ENCODE measurements at places on chromosomes 7 and 10.

DNA sequence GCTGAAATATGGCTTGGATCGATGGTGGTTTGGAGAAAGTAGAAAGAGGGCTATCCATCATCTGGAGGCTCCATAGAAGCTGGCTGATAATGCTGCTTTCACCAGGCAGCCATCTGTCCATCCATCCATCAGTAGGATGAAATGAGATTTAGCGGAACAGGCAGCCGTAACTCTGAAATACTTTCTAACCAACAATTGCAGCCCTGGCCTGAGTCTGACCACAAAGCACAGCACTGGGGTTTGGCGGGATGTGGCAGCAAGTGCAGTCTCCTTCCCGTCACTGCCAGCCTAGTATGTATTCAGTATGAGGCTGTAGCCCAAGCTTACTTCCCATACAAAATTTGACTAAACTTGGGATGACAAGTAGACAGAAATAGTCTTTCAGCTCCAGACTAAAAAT lies 38.0 kb downstream of the R3HCC1L start:
- DNase-seq: no peak

DNA sequence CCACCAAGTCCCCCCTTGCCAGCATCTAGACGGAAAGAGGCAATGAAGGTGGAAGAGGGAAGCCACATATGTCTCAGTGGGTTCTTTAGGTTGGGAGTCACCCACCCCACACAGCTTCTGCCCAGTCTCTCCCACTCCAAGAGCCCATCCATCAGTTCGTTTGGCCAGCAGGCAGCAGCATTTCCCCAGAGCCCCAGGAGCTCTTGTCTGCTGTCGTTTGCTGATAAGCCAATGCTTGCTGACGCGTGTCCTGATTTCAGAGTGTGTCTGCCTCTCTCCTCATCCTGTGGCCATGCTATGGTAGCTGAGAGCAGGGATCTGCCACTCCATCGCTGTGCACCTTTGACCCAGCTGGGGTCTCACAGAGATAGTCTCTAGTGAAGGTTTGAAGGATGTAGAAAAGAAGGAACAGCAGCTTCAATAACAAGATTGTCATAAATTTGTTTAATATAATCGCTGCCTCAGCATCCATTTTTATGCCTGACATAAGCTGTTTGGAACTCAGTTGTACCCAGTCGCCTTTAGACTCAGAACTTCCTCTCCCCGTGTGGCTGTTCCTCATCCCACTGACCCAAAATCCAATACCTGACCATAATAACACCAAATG lies 39.4 kb upstream of the GDF10 start:
- DNase-seq: no peak

DNA sequence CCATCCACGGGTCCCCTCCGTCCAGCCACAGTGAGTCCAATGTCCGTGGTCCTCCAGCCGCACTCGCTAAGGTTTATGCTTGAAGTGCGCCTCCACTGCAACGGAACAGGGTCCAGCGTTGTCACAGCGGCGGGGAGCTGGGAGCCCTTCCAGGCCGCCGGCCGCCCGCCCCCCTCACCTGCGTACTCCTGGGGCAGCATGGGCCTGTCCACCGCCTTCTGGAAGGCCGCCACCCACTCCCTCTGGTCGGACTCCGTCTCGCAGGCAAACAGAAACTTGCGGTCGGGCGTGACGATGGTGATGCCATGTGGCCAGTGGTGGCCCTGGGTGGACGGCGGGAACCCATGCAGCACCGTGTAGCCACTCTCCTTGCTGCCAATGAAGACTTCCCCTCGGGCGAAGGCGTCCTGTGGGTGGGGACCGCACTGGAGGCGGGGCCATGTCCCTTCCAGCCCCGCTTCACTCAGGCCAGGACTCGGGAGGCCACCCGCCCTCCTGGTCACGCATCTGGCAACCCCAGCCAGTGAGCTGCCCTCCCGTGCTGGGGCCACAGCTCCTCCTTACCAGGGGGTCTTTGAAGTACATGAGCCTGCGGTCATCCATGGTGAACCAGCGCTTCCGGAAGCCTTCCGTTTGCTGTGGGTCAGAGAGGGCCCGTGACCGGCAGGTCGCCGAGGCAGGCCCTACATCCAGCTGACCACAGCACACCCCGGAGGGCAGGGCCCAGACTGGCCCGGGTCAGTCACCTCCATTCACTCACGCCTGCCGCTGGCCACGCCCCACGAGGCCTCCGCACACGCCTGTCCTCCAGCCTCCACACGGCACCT lies 22.7 kb downstream of the GET4 start:
- DNase-seq: no peak

DNA sequence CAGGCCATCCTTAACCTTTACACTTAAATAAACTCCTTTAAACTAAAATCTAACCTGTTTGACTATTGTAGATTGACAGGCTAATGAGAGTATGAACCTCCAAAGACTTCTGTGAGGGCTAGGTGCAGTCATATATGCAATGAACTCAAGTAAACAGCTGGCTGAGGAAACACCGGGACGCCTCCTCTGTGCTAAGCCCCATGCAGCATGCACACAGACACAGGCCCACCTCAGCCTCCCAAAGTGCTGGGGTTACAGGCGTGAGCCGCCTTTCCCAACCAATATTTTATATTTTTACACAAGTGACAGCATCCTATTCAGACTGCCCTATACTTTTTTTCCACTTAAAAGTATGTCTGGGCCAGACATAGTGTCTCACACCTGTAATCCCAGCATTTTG lies 1.5 kb upstream of the FXYD4 start:
- DNase-seq: no peak

GRCh38 chr7:835485-836401 lies 3.5 kb downstream of the SUN1 start:
- DNase-seq: no peak

GRCh38 chr10:83673316-83673715 lies 466.0 kb upstream of the GHITM start:
- no peak for DNase-seq

DNA sequence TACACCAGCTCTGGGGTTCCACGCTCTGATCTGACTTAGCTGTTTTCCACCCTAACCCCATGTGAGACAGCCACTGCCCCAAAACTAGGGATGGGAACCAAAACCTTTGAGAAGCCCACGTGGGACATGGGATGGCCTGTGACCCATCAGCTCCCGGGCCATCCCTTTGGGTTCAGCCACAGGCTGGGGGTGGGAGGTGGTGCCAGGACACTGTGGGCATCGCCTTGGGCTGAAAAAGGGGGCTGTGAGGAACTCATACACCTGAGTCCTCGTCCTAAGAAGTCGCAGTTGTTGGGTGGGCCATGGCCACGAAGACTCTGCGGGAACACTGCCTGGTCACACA lies 379.1 kb downstream of the DNAJB6 start:
- DNase-seq: no peak

DNA sequence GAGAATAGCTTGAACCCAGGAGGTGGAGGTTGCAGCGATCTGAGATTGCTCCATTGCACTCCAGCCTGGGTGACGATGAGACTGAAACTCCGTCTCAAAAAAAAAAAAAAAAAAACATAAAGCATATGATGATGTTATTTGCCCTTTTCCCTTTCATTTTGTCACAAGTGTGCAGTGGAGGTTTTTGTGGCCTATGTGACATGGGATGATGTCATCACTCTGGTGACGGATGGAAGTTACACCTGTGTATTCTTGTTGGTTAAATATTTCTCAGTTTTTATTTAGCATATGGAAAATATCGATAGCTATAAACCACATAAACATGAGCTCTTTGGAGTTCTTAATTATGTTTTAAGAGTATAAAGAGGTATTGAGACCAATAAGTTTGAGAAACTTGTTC lies 71.8 kb upstream of the EMX2 start:
- DNase-seq: no peak

GRCh38 chr7:132075515-132075914 lies 500.8 kb downstream of the PLXNA4 start:
- no peak for DNase-seq

- DNase-seq: no peak
These were observed 752 bp upstream of the CAMK2G start for GRCh38 chr10:73875139-73875475.

DNA sequence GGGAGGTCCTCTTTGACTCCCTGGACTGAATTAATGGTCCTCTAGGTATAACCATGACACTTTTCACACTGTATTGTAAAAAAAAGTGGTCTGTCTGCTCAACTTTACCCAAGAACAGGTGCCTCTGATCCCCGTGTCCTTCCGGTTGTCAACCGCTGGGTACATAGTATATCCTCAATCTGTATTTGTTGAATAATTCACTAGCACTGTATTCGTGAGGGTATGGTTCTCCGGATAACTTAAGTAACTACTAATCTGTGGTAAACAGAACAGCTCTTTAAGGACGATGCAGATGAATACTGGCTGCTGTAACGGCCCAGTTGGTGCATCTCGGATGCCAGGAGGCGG lies 472 bp upstream of the ADAM22 start:
- no peak for DNase-seq

DNA sequence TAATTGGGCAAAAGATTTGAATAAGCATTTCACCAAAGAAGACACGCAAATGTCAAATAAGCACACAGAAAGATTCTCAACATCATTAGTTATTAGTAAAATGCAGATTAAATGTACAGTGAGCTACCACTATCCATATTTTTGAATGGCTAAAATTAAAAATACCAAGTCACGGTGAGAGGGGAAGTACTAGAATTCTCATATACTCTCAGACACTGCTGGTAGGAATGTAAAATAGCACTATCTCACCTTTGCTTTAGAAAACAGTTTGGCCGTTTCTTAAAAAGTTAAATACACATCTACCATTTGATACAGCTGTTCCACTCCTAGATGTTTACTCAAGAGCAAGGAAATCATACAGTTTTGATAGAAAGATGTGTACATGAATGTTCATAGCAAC lies 115.8 kb upstream of the CELF2 start:
- DNase-seq: no peak

- DNase-seq: no peak
These were observed 102.5 kb upstream of the SAMD8 start for GRCh38 chr10:75008952-75009351.

All from stimulated activated CD8-positive, alpha-beta memory T cell treated with anti-CD3 and anti-CD28 coated beads, Interleukin-4, amount 100 ng/mL, for 4 hours (primary cell).